Endothelial cell of umbilical vein (primary cell): ENCODE measurements at places on chromosomes 3 and 15. TPM values are rescaled to one million over a fixed set of nuclear protein-coding genes. Genes with fewer than 3 reads are reported as not detected.

GRCh38 chr15:31345606-31346366 is 19.2 kb downstream of the KLF13 start:
- no peak for DNase-seq

- no peak for DNase-seq
Observed at GRCh38 chr3:134384963-134385362, 10.7 kb upstream of the AMOTL2 start.

DNA sequence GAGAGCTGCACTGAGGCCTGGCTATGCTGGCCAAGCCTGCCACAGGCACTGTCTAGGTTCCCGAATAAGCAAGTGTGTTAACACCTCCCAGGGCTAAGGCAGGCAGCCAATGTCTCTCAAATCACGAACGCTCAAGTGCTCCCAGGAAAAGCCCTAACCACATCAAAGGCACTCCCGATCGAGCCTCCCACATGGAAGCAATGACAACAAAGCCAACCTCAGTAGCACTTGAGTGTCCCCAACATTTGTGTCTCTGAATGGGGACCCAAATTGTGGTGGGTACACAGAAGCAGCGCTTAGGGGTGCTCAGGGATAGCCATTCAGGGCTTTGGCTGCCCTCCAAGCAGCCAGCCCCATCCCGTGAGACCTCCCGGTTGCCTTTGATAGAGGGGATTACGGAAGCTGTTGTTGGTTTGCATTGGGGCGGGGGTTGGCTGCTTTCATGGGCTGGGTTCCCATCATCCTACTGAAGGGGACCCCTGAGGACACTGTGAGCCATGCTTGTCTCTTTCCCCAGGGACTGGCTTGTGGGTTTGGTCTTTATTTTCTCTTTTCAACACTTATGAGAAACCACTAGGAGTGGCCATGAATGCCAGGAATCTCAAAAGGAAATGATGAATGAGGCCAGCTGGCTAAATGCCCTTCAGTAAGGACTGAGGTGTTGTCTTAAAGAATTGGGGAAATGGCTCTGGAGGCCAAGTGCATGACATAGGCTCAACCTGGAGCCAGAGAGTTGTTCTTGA is 234.1 kb upstream of the FEZF2 start:
- peak; percentile 85 for DNase-seq

DNA sequence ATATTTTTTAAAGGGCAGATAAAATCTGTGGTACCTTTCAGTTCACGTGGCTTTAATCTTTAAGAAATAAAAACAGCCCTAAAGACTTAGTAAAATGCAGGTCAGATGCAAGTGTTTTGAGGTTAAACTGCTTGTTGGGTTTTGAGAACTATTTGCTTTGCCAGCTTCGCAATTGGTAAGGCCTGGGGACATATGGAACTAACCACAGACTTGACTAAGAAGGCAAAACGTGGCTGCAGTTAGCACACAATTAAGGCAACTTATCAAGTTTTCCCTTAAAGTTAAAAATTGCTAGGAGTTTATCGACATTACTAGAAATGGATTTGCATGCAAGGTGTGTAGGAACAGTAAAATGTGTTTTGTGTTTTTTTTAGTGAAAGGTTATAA is 206.9 kb downstream of the ZNF385D start:
- no peak for DNase-seq

DNA sequence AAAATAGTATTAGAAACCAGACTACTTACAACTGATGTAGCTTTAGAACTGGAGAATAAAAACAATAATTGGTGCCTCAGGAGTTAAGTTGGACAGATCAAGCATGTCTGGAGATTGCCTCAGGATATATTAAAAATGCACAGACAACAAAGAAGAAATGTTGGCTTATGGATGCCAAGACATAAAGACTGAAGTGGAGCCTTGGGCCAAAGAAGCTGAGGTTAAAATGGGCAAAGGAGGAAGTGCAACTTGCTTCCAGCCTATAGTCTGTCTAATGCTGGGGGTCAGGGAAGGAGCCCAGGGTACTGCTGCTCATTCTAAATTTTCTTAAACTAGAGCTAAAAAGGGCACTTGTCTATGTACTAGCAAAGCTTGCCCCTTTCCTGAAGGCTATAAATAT is 77.5 kb downstream of the ESYT3 start:
- no peak for DNase-seq

DNA sequence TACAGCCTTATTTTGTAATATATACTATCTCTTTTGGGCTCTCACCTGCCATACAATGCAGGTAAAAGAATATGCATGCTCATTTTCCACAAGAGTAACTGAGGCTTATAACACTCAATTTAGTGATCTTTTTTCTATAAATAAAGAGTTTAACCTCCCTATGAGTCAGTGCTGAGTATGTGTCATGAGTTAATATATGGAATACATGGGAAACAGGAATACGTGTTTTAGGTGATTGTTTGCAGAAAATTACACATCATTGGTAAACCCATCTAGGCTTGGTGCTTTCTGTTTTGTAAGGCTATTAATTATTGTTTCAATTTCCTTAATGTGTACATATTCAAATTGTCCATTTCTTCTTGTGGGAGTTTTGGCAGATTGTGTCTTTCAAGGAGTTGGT is 411.3 kb downstream of the GRM7 start:
- peak; percentile 61 for DNase-seq

DNA sequence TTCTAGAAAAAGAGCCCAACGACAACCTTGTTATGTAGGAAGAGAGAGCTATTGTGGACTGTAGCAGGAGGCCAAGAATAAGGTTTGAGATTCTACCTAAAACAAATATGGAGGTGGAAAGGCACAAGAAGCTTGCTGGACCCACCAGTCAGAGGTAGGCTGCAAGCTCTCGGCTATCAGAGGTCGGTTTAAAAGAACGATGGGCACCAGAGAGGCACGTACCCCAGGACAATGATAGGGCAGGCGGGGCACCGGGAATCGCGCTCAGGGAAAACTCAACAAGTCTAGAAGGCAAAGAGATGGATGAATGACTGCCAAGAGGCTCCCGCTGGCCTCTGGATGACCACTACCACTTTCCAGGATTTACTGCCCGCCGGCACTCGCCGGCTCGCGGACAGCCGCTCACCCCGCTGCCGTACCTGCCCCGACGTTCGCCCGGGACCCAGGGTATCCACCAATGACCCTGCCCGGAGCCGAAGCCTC is 1.1 kb downstream of the HDGFL3 start:
- no peak for DNase-seq

Gene TMEM108
- 0.40 and 0.65 TPM in 2 replicates for polyA plus RNA-seq
